GM04503 (cell line): ENCODE measurements at places on chromosomes 7 and 10.

- DNase-seq = no peak
Observed at GRCh38 chr7:130758429-130759056, 24.5 kb upstream of the KLF14 start.

GRCh38 chr7:93245525-93246432, 13.6 kb downstream of the VPS50 start:
- no peak for DNase-seq

DNA sequence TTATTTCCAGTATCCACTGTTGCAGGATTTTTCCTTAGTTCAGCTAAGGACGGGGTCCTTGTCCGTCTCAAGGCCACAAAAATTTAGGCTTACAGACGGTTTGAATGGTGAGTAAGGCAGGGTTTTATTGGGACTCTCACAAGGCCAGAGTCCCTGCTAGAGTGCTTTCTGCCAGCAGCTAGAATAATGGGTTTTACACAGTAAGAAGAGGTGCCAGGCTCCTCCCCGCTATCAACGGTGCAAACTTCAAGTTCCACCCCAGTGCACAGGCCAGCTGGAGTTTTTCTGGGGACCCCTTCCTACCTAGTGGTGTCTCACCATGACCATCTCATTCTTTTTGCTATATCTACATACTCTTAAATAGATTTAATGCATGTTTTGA, 198.5 kb upstream of the KCTD7 start:
- no peak for DNase-seq

- no peak for DNase-seq
Observed at GRCh38 chr10:133001114-133001513, 58.7 kb upstream of the CFAP46 start.

DNA sequence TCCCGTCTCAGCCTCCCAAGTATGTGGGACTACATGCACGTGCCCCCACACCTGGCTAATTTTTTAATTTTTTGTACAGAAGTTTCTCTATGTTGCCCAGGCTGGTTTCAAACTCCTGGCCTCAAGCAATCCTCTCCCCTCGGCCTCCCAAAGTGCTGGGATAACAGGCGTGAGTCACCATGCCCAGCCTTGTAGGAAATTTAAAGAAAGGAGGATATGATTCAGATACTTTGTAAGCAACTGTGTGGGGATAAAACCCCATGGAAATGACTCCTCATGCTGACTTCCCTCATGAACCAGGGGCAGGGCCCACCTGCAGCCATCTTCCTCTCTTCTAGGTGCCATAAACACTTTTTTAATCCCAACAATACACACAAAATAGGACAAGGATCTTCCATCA, 50.2 kb downstream of the APBB1IP start:
- DNase-seq = no peak

GRCh38 chr7:154440058-154440457, 387.9 kb downstream of the DPP6 start:
- no peak for DNase-seq

DNA sequence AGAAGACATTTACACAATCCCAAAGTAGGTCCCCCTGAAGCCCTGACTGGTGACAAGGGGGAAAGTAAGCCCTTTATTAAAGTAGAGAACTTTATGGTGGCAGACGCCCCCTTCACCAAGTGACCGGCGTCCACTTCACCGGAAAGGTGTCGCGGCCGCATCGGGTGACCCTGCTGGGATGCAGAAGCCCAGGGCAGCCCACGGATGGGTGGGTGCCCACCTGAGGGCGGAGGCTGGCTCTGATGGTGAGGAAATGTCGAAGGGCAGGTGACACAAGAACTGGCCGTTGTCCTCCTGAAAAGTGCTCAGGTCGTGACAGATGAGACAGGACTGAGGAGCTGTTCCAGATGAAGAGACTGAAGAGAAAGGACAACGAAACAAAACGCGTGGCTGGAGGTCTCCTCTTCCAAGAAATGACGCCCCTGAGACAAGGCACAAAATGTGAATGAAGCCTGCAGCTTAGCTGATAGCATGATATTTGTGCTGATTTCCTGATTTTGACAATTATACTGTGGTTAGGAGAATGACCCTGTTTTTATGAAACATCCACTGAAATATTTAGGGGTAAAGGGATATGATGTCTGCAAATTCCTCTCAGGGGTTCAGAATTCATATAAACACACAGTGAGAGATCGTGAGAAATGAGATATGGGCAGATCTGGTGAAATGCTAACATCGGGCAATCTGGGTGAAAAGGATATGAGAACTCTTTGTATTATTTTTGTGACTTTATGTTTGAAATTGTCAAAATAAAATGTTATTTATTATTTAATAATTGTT, 123.9 kb downstream of the PRKAG2 start:
- no peak for DNase-seq

GRCh38 chr7:50069613-50070012, 23.4 kb downstream of the ZPBP start:
- DNase-seq = no peak

- DNase-seq = no peak
Observed at GRCh38 chr7:128363261-128363721, 1.8 kb upstream of the PRRT4 start.

GRCh38 chr7:17787257-17787656, 153.0 kb downstream of the SNX13 start:
- no peak for DNase-seq

DNA sequence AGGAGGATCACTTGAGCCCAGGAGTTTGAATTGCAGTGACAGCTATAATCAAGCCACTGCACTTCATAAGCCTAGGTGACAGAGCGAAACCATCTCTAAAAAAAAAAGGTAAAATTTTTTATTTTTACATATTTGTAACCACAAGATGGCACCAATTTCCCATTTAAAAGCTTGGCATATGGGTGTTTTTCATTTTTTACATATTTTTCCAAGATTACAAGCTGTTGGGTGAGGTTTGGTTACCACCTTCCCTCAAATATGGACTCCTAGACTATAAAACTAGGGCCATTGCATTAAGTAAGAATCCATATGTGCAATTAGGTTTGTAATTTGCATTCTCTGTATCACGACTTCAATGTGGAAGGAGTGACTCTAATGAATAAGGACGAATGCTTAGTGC, 129.3 kb upstream of the ACBD5 start:
- DNase-seq = no peak

DNA sequence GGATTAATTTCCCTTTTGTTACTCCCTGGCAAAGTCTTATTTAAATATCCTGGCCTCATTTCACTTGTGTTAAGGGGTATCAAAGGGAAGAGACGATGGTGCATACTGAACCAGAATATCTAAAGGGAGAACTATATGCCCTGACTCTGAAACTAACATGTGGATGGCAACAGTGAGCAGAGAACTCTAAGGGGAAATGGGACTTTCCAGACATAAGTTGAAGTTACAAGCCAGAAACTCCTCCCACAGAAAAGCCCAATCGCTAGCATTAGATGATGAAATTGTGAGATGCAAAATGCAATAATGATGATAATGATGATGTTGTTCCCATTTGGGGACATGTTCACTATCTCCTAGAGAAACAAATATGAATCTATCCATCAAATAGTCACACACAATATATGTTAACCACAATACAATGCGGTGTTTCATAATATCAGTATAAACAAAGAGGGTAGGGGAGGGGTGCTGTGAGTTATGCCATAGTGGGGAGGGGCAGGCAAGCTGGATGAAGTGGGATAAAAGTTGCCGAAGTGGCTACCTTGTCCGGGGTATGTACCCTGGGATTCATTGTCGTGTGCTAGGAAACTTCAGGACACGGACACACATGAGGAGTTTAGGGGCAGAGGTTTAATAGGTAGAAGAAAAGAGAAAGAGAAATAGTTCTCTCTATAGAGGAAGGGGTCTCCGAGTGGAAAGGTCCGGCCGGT, 37.1 kb downstream of the TMEM229A start:
- no peak for DNase-seq

- no peak for DNase-seq
Observed at GRCh38 chr7:50229964-50230363, 74.6 kb upstream of the IKZF1 start.

DNA sequence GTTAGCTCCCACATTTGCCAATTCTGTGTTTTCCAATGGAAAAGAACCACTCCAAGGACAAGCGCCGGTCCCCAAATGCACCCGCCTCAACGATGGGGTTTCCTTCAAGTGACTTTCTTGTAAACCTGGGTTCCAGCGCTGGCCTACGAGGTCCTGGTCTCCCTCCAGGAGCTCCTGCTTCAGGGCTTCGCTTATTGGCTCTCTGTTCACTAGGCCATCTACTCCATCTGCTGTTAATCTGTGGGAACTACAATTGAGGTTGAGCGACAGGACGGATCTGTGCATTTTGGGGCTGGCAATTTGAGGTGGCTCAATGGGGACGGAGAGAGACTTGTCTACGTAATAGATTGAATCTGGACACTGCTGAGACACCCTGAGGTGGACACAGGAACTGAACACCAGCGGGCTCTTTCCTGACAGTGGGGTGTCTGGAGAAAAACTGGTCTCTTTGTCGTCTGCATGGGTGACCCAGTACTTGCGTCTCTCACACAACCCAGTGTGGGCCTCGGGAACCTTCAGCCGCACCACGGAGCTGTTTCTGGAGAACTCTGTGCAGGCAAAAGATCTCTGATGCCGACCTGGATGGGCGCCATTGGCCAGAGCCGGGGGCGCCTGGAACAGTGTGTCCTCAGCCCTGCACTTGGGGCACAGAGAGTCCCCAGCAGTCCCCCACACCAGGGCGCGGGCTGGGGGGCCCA, 115.9 kb upstream of the ADAM12 start:
- no peak for DNase-seq

- no peak for DNase-seq
Observed at GRCh38 chr10:94038024-94038423, 44.3 kb downstream of the PLCE1 start.

DNA sequence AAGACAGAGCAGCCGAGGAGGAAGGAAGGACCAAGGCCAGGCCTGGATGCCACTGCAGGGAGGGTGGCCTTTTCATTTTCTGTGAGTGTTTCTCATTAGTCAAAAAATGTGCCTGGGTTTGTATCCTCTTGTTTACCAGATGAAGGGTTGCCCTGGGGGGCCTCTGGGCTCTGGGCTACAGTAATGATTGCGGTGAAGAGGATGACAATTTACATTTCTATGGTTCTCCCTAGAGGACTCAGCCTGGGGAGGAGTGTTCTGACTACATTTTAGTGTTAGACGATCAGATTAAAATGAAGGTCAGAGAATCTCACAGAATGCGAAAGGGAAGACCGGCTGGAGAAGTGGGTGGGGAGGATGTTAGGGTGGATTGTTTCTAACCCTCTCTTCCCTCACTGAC, 108.0 kb upstream of the KMT2C start:
- DNase-seq = no peak

- no peak for DNase-seq
Observed at GRCh38 chr7:105580022-105580740, 1.1 kb downstream of the EFCAB10 start.

DNA sequence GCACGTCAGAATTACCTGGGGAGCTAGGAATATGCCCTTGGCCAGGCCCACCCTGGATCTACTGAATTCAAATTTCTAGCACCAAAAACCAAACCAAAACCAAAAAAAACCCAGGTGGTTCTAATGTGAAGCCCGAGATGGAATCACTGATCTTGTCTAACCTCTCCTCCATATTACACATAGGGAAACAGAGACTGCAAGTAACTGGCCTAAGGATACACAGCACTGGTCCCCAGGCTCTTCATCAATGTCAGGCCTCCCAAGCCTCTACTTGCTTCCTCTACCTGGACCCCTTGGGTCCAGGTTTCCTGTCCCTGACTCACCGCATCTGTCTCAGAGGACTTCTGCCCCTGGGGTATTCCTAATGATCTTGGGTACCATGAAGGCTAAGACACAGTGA, 30.7 kb downstream of the ZCCHC24 start:
- DNase-seq = no peak

DNA sequence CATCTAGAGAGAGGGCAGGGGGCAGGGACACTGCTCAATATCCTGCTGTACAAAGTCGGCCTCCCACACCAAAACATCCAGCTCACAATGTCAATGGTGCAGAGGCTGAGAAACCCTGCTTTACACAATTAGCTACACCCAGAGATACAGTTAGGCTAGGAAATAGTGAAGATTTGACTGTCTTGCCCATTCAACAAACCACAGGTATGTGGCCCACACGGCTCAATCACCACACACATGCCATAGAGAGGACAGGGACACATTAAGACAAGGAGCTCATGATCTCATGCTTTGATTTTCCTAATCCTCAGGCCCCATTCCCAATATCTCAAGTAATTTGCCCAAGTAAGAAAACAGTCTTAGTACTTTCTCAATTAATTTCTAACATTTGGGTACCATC, 110.4 kb downstream of the OSBPL3 start:
- DNase-seq = no peak

- DNase-seq = no peak
Observed at GRCh38 chr7:47228386-47229014, 353.4 kb downstream of the TNS3 start.

GRCh38 chr7:35823440-35823839, 22.6 kb downstream of the SEPTIN7 start:
- DNase-seq = no peak

- DNase-seq = no peak
Observed at GRCh38 chr7:57403601-57404342, 46.2 kb upstream of the ZNF716 start.

DNA sequence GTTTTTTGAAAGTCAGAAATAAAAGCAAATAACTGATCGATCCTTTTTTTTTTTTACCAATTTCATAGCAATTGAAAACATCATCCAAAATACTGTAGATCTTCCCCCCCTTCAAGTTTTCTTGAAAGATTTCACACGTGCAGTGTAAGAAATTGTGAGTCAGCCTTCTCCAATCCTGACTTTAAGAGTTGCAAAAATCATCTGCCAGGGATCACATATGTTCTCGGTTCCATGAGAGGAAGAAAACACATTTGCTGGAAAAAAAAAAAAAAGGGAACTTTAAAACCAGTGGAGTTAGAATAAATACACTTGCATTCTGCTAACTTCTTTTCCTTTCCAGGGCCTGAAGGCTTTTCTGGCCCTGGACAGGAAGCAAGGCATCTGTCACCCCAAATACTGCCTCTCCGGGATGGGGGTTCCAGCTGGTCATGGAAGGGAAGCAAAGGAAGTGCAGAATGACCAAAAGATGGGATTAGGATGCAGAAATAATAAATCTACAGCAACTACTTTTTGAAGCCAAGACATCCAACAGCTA, 198.4 kb upstream of the KIAA1217 start:
- DNase-seq = no peak

DNA sequence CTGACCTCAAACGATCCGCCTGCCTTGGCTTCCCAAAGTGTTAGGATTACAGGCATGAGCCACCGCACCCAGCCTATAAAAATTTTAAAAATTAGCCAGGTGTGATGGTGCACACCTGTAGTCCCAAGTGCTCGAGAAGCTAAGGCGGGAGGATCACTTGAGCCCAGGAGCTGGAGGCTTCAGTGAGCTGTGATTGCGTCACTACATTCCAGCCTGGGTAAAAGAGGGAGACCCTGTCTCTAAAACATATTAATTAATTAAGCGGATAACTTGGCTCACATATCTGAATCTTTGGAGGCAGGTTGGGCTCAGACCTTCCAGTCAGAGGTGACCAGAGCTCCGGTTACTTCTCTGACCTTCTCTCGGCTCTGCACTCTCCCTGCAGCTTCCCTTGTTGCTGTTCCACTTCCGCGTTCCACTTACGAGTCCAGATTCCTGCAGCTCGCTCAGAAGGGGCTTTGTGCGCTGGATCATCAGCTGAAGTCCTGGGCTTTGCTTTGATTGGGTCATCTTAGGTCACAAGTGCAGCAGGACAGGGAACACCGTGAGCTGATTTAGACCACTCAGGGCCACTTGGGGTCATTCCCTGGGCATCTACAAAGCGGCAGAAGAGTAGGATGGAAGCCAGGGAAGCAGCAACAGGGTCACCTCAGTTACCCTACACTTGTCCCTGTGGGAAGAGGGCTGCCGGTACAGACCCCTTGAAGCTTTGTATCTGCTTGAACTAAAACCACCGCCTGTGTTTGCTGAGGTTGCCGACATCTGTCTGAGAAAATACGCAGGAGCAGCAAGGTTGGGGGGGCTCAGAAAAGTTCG, 2.0 kb upstream of the ARPC1B start:
- DNase-seq = no peak

GRCh38 chr7:47196106-47196645, 385.7 kb downstream of the TNS3 start:
- no peak for DNase-seq
